GF-D8 (cell line): ENCODE measurements at places on chromosomes 1 and 21.
A peak's percentile ranks its signal among the peaks of the same experiment; 100 is the strongest.

DNA sequence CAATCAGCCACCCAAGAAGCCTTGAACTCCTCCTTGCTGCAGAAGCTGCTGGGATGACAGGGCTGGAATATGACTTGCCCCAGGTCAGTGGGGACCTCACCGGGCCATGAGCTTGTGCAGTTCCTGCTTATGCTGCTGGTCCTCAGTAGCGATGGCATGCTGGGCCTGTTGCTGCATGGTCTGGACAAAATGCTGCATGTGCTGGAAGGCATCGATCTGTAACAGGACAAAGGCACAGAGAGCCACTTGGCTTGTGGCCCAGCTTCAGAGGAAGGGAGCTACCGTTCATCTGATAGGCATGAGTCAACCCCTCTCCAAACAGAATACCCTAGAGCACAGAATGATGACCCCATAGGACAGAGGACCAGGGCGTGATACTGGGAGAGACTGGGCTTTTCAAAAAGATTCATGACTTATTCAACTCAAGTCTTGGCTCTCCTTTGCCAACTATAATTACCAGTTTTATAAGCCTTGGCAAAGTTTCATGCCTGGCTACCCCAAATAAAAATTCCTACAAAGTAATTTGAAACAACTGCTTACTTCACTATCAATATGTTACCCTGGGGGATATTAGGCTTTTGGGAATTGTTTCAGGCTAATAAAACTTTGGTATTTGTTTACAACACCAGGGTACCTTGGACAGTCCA is 34.7 kb upstream of the EXOSC10 start:
- no peak for DNase-seq

- no peak for DNase-seq
Observed at GRCh38 chr1:40310983-40311642, 6.0 kb downstream of the COL9A2 start.

DNA sequence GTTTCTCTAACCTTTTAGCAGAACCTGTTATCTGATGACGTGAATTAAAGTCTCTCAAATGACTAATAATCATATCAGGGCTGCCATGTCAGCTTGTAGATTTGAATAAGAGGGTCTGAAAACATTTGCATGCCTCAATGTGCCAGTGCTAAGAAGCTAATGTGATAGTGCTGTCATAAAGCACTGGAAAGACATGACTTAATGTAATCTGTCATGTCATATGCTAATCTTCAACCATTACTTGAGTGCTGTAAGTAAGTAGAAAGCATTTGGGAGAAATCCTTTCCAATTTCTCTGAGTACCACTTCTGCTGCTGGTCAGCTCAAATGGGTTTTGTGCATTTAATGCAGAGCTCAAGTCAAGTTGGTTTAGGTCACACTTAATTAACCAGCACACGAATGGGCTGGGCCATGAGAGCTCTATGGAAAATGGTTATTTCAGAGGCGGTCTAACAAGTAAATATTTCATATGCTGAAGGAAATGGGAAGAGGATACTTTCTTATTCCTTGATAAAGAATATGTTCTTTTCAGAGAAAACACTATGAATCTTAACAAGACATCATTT is 609.2 kb downstream of the LMO4 start:
- DNase-seq = no peak

GRCh38 chr1:97123717-97124431 is 402.3 kb downstream of the PTBP2 start:
- DNase-seq = no peak

- DNase-seq = no peak
Observed at GRCh38 chr1:226973898-226974543, 33.9 kb downstream of the COQ8A start.

GRCh38 chr1:53402891-53403655 is 56.1 kb upstream of the DMRTB1 start:
- no peak for DNase-seq

GRCh38 chr1:215767761-215768160 is 200.7 kb downstream of the KCTD3 start:
- DNase-seq = no peak

GRCh38 chr21:31354604-31355443 is 10.8 kb upstream of the TIAM1 start:
- no peak for DNase-seq

- no peak for DNase-seq
Observed at GRCh38 chr1:231796141-231796540, 169.6 kb downstream of the DISC1 start.

GRCh38 chr1:31625561-31626222 is 8.2 kb downstream of the HCRTR1 start:
- no peak for DNase-seq

GRCh38 chr1:174156437-174156836 is 2.9 kb upstream of the RABGAP1L start:
- DNase-seq = no peak

GRCh38 chr1:22500058-22500457 is 48.4 kb downstream of the ZBTB40 start:
- no peak for DNase-seq

DNA sequence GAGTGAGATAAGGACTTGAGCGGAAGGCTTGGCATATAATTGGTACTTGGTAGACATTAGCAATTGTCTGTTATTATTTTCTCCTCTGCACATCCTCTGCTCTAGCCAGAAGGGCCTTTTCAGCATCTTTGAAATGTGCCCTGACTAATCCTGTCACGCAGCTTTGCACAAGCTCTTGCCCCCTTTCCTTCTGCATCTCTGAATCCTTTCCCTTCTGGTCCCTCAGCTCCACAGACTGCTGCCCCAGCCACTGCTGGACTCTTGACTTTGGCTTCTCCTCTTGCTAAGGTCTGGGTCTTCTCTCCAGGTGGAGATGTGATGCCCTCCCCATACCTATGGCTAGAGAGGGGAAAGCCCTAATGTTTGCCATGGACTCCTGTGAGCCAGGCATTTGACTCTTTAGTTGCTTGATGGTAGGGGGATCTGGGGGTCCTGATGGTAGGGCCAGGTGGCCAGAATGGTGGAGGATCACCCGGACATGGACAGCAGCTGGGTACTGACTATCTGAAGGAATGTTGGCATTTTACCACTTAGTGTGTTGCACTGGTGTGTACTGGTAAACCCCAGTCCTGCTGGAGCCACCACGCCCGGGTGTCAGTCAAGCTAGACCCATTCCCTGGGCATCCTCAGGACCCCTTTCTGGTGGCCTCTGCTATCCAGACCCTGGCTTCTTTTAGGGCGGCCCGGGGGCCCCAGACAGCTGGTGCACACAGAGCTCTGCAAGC is 4.4 kb downstream of the HPCA start:
- no peak for DNase-seq

DNA sequence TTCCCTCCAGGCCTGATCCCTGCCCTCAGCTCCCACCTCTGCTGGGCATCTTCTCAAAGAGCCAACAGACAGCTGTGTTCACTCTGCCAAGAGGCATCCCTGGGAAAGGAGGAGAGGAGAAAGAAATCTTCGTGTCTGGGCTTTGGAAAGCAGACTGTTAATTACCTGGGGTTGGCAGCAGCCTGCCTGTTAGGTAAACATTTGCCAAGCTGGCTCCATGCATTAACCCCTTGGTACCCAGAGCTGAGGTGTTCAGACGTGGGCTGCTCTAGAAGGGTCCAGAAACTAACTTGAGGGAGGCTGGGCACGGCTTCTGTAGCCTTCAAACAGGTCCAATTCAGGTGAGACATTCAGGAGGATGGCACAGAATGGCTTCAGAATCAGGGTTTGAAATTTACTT is 8.7 kb upstream of the EXTL1 start:
- no peak for DNase-seq

DNA sequence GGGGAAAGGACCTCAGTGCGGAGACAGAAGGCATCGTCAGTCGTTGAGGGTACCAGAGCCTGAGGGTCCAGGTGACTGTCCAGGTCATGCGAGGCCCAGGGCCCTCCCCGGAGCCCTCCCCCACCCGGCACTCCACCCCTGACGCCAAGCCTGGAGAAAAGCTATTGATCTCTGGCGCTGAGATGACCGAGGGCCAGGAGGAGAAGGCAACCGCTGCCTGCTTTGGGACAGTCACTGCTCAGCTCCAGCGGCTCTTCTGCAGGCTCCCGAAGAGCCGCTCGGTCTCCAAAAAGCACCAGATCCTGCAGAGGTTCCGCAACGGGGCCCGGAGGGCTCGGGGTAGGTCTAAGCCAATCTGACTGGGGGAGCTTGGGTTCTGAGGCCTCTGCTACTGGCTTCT is 10.9 kb downstream of the RASSF5 start:
- DNase-seq = no peak

DNA sequence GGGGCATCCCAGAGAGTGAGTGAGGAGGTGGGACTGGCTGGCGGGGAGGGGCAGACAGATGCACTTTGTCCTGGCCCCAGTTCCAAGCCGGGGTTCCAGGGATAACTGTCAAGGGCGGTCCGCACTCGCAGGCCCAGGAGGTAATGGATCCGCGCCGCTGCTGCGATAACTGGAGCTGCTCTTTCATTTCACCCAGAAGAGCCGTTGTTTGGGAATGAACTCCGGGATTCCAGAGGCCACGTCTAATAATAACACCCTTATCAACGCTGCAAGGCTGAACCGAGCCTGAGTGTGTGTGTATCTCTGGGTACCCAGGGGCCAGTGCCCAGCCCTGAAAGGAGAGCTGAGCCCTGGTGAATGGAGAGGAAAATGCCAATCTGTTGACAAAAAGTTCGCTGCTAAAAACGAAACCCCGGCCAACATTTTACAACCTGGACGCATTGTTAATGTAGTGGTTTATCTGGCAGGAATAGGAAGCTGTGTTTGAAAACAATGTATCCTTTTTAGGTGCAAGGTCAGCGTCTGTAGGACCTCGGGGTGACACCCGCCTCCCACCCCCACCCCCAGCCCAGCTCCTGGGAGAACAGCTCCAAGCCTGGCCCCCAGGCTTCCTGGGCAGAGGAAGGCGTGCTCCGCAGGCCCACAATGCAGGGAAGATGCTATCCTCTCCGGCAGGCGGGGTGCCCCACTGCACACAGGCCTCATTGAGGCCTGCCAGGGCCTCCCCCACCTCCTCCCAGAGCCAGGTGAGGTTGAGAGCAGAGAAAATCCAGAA is 119.7 kb downstream of the PROX1 start:
- no peak for DNase-seq

- DNase-seq = no peak
Observed at GRCh38 chr1:107940701-107941100, 24.3 kb downstream of the VAV3 start.

- no peak for DNase-seq
Observed at GRCh38 chr21:29829564-29830275, 110.1 kb downstream of the GRIK1 start.

GRCh38 chr1:76068953-76069561 is 5.5 kb upstream of the ST6GALNAC3 start:
- DNase-seq = no peak

- DNase-seq = no peak
Observed at GRCh38 chr1:151680391-151680790, 36.2 kb downstream of the CELF3 start.

DNA sequence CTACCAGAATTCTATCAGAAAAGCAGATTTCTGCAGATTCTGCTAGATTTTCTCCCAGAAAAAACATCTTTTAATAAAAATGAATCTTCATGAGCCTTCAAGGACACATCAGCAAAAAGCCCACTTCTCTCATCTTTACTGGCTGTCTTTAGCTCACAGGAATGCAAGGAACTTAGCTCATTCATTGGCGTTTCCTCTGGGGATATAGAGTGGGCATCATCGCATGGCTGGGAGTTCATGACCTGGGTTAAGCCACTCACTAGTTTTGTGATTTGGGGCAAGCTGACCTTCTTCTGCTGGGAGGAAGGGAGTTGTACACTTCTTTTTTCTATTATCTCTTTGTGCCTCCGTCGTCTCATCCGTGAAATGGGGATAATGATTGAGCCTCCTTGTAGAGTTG is 149.7 kb downstream of the KAZN start:
- no peak for DNase-seq

- DNase-seq = no peak
Observed at GRCh38 chr1:205817988-205818387, 5.0 kb upstream of the SLC41A1 start.

GRCh38 chr1:111747282-111747734 is 8.1 kb upstream of the INKA2 start:
- DNase-seq = peak; percentile 18

GRCh38 chr1:233940908-233941307 is 36.4 kb downstream of the SLC35F3 start:
- no peak for DNase-seq

DNA sequence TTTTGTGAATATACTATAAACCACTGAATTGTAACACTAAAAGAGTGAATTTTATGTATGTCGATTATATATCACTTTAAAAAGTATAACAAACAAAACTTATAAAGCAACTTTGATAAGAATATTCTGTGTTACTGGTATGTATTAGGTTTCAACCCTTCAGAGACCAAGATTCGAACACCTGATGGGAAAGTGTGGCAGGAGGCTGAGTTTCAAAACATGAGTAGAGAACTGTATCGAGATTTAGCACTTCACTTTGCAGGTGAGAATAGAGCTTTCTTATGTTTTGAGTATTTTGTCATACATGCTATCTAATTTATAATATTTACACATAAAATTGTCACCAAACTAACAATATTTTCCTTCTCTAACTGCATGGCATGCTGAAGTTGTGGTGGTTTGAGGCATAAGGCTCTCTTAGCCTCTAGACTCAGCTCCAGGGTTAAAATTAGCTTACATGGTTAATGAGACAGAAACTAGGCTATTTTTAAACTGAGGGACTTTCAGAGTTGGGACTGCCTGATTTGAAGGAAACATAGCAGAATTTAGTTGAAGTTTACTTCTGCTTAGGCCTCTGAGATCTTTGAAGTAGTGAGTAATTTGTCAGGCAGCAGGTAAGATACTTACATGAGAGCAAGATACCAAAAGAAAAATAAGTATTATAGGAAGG is 48.6 kb downstream of the CEP350 start:
- DNase-seq = no peak

GRCh38 chr1:230108580-230108979 is 41.5 kb downstream of the GALNT2 start:
- no peak for DNase-seq

GRCh38 chr1:92957030-92957734 is 4.1 kb downstream of the DIPK1A start:
- DNase-seq = no peak

GRCh38 chr1:207470927-207471326 is 16.8 kb downstream of the CR2 start:
- DNase-seq = no peak

GRCh38 chr1:245180496-245181157 is 25.8 kb downstream of the KIF26B start:
- peak; percentile 59 for DNase-seq
